ENCODE measurements at places on chromosomes 6 and 20. TPM values are rescaled to one million over a fixed set of nuclear protein-coding genes. Genes with fewer than 3 reads are reported as not detected.

Gene CCM2L
- not detected for total RNA-seq

Gene PRPH2
- total RNA-seq: not detected

Gene CAP2
- total RNA-seq: not detected

Gene TUBB1
- total RNA-seq: 483 TPM

Gene HRH3
- not detected for total RNA-seq

Gene EFCAB8
- 0.32 TPM for total RNA-seq

Gene TMEM217
- 0.37 TPM for total RNA-seq

DNA sequence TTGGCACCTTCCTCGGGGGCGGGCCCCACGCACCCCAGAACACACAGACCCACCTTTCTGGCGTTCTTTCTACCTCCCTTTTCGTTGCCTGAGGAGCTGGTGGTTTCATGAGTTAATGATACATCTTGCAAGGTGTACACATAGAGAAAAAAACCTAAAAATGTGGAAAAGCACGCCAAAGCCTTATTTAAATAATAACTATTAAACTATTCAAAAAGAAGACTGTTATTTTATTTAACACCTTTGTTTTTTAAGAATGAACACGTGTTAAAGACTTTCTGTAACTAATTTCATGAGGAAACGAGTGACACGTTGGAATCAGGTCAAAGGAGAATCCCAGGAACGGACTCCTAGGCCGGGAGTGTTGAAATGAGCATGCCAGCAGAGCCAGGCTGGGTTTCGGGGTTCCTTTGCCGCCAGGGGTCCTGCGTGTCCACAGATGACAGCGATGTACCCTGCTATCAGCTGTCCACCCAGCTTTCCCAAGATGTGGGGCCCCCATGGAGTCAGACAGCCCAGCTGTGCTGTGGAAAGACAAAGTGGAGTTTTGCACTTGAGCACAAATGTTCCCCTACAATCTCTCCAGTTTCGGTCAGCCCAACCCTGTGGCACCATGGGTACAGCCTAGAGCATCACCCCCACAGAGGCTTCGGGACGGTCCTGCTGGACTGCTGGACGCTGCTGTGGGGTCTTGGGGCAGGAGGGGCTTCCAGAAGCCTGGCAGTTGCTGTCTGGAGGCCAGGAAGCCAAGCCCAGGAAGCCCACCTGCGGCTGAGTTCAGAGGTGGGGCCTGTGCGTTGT lies 16.1 kb downstream of the SLC17A9 start:
- H3K27ac ChIP-seq: no peak overlapping the region
- H3K4me3 ChIP-seq: no peak overlapping the region
- DNase-seq: no peak
- H3K27me3 ChIP-seq: peaks cover 23% of the 10 kb centered on the region
- H3K4me1 ChIP-seq: peaks cover 15% of the 10 kb centered on the region

DNA sequence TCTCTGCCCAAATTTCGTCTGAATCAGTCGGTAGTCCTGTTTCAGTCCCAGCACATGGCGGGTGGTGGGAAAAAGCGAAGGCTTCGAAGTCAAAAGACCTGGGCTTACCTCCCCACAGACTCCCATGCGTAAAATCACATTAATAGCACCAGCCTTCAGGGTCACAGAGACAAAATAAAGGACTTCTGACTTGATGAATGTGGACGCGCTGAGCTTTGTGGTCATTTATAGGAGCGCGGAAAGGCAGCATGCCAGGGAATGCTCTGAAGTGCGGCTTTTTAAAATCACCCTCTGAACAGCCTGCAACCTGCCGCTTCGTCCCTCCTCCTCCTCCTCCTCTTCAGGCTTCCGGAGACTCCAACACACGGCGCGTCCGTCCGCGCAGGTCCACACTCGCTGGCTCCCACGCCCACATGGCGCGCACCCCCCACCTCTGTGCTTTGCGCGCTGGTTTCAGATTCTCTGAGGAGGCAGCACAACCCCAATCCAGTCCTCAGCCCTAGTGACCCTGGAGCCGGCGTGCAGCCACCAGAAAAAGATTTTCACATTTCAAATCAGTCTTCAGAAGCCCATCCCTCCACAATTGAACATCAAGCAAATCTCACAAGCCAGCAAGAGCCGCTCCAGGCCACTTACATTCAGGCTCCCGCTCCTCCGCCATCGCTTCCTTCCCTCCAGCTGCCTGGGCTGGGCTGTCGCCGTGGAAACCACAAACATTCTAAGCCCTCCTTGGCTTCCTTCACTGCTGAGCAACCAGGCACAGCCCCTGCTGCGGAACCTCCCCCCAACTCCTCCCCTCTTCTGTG lies at the start of gene C6orf118:
TSS of gene C6orf118 (minus strand) at position 680 of the 806 bp plus-strand sequence. CDS start at position 661, 19 bp downstream.
- no peaks in the 10 kb centered on the region for H3K27me3 ChIP-seq
- H3K4me1 ChIP-seq: peaks cover 4% of the 10 kb centered on the region

DNA sequence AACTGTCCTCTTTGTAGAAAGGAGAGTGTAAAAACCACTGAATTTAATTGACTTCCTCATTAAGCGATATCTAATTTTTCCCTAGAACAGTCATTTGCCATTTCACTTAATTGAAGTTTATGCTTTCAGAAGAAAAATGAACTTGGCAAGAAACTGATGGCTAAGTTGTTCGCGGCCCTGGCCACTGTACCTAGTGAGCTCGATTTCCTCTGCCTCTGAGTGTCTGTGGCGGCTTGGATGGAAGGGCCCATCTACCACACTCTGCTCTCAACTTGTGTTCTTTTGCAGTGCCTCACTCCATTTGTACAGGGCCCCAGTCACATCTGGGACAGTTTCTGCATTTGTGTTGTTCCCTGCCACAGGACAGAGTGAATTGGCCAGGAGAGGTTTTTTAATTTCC lies 102.9 kb downstream of the BCAS1 start:
- no peak for DNase-seq
- H3K36me3 ChIP-seq: no peaks in the 10 kb centered on the region
- H3K4me1 ChIP-seq: peaks cover 2% of the 10 kb centered on the region
- H3K27me3 ChIP-seq: peaks cover 7% of the 10 kb centered on the region
- no peak overlapping the region for H3K27ac ChIP-seq
- H3K4me3 ChIP-seq: no peak overlapping the region

- no peak overlapping the region for H3K27ac ChIP-seq
- no peak for DNase-seq
- H3K36me3 ChIP-seq: no peaks in the 10 kb centered on the region
- no peak overlapping the region for H3K4me3 ChIP-seq
- peaks cover 4% of the 10 kb centered on the region for H3K27me3 ChIP-seq
Observed at GRCh38 chr6:105966481-105966880, 119.7 kb upstream of the PRDM1 start.

- peaks cover 43% of the 10 kb centered on the region for H3K4me1 ChIP-seq
- peak overlapping the region; percentile 85 for H3K4me3 ChIP-seq
- peak overlapping the region; percentile 87 for H3K27ac ChIP-seq
- DNase-seq: no peak
- peaks cover 5% of the 10 kb centered on the region for H3K36me3 ChIP-seq
Observed at GRCh38 chr6:139131736-139132280, 3.1 kb upstream of the HECA start.

- no peaks in the 10 kb centered on the region for H3K36me3 ChIP-seq
- H3K4me3 ChIP-seq: no peak overlapping the region
- no peak overlapping the region for H3K27ac ChIP-seq
- no peaks in the 10 kb centered on the region for H3K4me1 ChIP-seq
- H3K27me3 ChIP-seq: peaks cover 14% of the 10 kb centered on the region
Observed at GRCh38 chr6:113570161-113570560, 287.0 kb upstream of the MARCKS start.
